ENCODE measurements at places on chromosomes 5 and 9.

DNA sequence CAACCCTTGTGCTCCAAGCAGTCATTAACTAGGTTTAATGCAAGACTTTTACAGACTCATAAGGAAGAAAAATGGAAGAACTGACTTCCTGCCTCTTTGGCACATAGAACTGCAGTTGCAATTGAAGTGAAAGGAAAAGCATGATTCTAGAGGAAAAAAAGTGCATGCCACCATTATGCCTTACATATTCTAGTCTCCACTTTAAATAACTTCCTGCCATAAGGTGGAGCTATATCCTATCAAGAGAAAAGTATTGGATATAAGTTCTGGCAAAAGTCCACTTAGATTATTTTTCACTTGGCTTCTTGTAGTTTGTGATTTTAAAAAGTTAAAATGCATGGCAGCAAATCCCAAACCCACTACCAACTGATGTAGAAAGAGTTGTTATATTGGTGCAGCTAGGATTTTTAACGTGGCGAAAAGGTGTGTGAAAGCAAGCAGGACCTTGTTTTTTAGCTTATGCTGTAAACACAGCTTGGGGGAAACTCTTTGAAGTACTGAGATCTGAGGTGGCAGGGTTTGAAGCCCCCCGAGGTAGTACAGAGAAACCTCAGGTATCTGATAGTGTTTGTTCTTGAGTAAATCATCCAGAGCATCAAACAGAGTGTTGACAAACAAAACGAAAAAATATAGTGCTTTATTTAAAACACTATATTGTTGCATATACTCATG lies 117.9 kb downstream of the ANXA1 start:
- no peaks in the 10 kb centered on the region for H3K27me3 ChIP-seq
- H3K4me1 ChIP-seq = no peaks in the 10 kb centered on the region
- no peak for DNase-seq
- no peak overlapping the region for H3K4me3 ChIP-seq
- no peak overlapping the region for H3K27ac ChIP-seq

- no peak overlapping the region for H3K4me3 ChIP-seq
- H3K36me3 ChIP-seq = no peaks in the 10 kb centered on the region
- peaks cover 88% of the 10 kb centered on the region for H3K27me3 ChIP-seq
- H3K27ac ChIP-seq = no peak overlapping the region
- H3K4me1 ChIP-seq = no peaks in the 10 kb centered on the region
- DNase-seq = no peak
Measured at GRCh38 chr9:98714833-98715232, 6.1 kb upstream of the GABBR2 start.

DNA sequence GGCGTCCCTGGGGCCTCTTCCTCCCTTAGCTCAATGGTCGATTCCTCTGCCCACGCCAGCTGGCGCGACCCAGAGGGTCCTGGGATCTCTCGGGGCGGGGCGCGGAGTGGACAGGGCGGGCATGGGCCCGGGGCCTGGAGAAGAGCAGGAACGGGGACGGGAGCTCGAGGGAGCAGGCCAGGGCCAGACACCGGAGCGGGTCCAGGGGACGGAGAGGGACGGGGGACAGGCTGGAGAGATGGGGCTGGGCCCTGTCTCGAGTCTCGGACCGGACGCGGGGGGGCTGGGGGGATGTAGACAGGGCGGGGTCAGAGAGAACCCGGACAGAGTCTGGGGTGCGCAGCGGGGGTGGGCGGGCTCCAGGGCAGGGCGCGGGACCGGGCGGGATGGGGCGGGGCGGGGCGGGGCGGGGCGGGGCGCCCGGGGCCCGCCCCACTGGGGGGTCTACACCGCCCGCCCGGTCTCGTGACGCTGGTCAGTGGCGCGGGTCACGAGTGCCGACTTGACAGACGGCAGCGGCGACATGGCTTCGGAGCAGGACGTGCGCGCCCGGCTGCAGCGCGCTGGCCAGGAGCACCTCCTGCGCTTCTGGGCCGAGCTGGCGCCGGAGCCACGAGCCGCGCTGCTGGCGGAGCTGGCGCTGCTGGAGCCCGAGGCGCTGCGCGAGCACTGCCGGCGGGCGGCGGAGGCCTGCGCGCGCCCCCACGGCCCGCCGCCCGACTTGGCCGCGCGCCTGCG lies at the start of gene UAP1L1:
Gene UAP1L1, plus strand, starts transcription at position 508 of the 738 bp plus-strand sequence. Its CDS starts 16 bp downstream, at position 524.
- H3K4me3 ChIP-seq = peak within 1 kb of the TSS; percentile 71
- DNase-seq = peak; percentile 61
- H3K27ac ChIP-seq = no peak within 1 kb of the TSS
- peaks cover 10% of the 10 kb centered on the region for H3K4me1 ChIP-seq

GRCh38 chr9:107750741-107751566 lies 261.4 kb upstream of the KLF4 start:
- peaks cover 21% of the 10 kb centered on the region for H3K4me1 ChIP-seq
- no peak overlapping the region for H3K27ac ChIP-seq
- no peaks in the 10 kb centered on the region for H3K36me3 ChIP-seq
- peaks cover 3% of the 10 kb centered on the region for H3K27me3 ChIP-seq

DNA sequence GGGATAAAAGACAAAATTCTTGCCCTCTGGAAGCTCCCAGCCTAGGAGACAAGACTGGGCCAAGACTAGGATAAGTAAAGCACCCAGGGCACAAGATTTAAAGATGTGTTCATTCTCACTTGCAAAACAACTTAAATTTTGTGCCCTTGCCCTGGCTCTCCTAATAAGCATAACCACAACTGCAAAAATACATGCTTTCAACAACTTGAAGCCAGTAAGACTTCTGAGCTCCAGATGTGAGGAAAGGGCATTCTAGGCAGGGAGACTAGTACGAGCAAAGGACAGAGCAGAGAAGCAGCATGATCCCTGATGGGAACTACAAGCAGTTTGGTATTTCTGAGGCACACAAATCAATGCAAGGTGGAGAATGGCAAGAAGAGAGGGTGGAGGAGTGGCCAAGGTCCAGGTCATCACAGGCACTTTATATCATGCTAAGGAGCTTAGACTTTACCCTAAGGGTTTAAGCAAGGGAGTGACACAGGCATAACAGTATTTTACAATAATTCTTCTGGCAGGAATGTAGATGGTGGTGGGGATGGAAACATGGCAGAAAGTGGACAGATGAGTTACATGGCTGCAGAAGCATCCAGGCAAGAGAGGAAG lies 30.1 kb upstream of the SIL1 start:
- no peaks in the 10 kb centered on the region for H3K36me3 ChIP-seq
- H3K27ac ChIP-seq = no peak overlapping the region
- H3K27me3 ChIP-seq = peaks cover 10% of the 10 kb centered on the region
- H3K4me1 ChIP-seq = peaks cover 12% of the 10 kb centered on the region
- no peak for DNase-seq

- H3K27me3 ChIP-seq = peaks cover 9% of the 10 kb centered on the region
- H3K36me3 ChIP-seq = no peaks in the 10 kb centered on the region
- no peak overlapping the region for H3K27ac ChIP-seq
- DNase-seq = no peak
- H3K4me3 ChIP-seq = no peak overlapping the region
Measured at GRCh38 chr5:179192891-179193470, 132.8 kb downstream of the ZNF354C start.

GRCh38 chr9:34049630-34050384 lies 1.1 kb upstream of the UBAP2 start:
- H3K27me3 ChIP-seq = peaks cover 6% of the 10 kb centered on the region
- H3K4me1 ChIP-seq = peaks cover 31% of the 10 kb centered on the region
- peaks cover 13% of the 10 kb centered on the region for H3K36me3 ChIP-seq
- H3K4me3 ChIP-seq = peak overlapping the region; percentile 100
- DNase-seq = no peak

- H3K27ac ChIP-seq = no peak overlapping the region
- no peak for DNase-seq
- no peak overlapping the region for H3K4me3 ChIP-seq
- H3K36me3 ChIP-seq = no peaks in the 10 kb centered on the region
- H3K27me3 ChIP-seq = peaks cover 4% of the 10 kb centered on the region
Measured at GRCh38 chr9:76697554-76697953, 66.7 kb upstream of the PCA3 start.

- H3K27ac ChIP-seq = no peak overlapping the region
- peaks cover 16% of the 10 kb centered on the region for H3K36me3 ChIP-seq
- peaks cover 44% of the 10 kb centered on the region for H3K4me1 ChIP-seq
- no peak overlapping the region for H3K4me3 ChIP-seq
Measured at GRCh38 chr9:22119522-22120158, 110.5 kb upstream of the CDKN2B start.
